ENCODE measurements at places on chromosomes 2 and 18.

DNA sequence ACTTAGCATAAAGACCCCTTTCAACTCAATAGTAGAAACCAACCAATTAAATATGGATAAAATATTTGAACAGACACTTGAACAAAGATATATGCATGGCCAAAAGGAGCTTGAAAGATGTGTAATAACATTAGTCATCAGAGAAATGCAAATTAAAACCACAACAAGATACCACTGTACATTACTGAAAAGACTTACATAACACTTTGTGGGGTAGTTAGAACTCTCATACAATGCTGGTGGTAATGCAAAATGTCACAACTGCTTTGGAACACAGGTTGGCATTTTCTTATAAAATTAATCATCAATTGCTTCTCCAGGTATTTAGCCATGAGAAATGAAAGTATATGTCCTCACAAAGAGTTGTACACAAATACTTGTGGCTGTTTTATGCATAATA is 60.7 kb downstream of the TTC27 start:
- peak; percentile 38 for DNase-seq

- no peak for DNase-seq
Measured at GRCh38 chr2:147049957-147050356, 794.9 kb upstream of the ACVR2A start.

- no peak for DNase-seq
Measured at GRCh38 chr2:8234757-8235374, 447.0 kb upstream of the ID2 start.

DNA sequence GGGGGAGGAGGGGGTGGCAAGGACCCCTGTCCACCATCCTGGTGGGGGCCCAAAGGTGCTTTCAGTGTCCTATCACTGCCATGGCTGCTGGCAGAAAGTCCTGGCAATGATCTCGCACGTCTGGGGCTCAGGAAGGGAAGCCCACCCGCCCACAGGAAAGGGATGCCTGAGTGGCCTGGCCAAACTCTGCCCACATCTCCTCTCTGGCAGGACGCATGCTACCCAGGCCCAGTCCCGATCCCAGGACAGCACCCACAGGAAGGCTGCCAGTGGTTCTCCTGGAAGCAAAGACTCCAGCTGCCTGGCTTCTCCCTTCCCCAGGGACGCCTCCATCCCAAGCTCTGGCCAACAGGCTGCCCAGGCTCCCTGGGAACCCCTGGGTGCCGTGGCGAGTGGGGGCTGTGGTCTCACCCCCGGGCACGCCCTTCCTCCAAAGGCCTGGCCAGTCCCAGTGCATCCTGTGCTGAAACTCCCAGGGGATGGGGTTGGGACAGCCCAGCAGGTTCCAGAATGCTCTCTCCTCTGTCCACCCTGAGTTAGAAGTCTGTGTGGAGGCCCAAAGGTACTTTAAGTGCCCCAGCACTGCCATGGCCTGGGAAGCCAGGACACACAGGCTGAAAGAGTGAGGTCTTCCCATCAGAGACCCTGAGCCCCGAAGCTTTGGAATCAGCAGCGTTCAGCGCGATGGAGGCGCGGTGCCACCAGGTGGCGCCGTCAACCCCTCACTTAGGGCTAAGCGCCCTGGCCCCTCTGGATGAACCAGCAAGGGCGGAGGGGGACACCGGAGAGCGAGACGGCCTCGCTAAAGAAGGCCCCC is 29.8 kb upstream of the TAF1B start:
- DNase-seq = peak; percentile 68

GRCh38 chr2:217353591-217353990 is 493.7 kb upstream of the TNP1 start:
- DNase-seq = no peak

GRCh38 chr18:62452280-62452831 is 70.5 kb upstream of the ZCCHC2 start:
- peak; percentile 25 for DNase-seq

GRCh38 chr2:85307527-85307897 is 20.3 kb downstream of the TGOLN2 start:
- DNase-seq = no peak

DNA sequence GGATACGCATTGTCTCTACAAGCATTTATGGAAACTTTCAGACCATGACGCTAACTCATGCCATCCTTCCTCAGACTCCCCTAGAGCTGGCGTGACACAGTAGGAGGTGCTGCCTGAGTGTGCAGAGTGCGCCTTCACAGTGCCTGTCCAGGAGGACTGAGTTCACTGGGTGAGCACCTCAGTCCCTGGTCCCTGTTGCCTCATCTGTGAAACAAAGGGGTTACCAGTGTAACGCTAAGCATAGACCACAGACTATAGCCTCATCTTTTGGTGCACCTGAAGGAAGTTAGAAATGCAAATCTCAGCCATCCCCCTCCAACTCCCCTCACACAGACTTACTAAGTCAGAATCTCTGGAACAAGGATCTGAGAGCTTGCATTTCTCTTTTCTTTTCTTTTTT is 142.8 kb downstream of the TMEM17 start:
- no peak for DNase-seq

GRCh38 chr2:190417045-190417842 is 9.1 kb downstream of the MFSD6 start:
- DNase-seq = no peak

GRCh38 chr2:38692636-38693318 is 26.9 kb downstream of the GALM start:
- peak; percentile 48 for DNase-seq

GRCh38 chr2:56666777-56667176 is 483.0 kb downstream of the CCDC85A start:
- DNase-seq = no peak

- no peak for DNase-seq
Measured at GRCh38 chr2:88568179-88568578, 59.1 kb downstream of the EIF2AK3 start.

DNA sequence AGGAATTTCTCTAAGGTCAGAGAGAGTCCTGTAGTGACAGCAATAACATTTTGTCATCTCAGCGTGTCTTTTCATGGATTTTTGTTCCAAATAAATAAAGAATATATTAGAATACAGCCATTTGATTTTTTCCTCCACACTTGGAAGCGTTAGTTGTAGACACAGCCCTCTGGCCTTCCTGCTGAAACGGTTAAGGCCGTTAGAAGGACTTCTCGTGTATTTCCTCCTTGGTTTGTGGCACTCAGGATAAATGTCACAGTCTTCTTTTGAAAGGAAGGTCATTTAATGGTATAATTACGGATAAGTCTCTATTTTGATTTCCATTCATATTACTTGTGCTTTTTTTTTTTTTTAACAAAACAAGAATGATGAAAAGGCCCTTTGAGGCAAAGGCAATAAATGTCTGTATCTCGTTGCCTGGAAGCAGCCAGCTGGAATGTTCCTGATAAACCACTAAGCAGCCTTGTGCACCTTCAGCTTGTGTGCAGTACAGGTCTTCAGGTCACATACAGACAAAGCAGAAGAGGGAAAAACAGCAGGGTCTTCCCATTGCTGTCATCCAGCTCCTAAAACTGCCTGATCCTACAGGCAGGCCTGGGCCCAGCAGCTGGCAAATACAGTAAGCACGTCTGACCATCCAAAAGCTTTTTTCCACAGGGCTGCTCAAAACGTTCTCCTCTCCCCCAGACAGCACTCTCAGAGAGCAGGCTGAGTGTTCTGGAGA is 14.4 kb downstream of the EFR3B start:
- no peak for DNase-seq

DNA sequence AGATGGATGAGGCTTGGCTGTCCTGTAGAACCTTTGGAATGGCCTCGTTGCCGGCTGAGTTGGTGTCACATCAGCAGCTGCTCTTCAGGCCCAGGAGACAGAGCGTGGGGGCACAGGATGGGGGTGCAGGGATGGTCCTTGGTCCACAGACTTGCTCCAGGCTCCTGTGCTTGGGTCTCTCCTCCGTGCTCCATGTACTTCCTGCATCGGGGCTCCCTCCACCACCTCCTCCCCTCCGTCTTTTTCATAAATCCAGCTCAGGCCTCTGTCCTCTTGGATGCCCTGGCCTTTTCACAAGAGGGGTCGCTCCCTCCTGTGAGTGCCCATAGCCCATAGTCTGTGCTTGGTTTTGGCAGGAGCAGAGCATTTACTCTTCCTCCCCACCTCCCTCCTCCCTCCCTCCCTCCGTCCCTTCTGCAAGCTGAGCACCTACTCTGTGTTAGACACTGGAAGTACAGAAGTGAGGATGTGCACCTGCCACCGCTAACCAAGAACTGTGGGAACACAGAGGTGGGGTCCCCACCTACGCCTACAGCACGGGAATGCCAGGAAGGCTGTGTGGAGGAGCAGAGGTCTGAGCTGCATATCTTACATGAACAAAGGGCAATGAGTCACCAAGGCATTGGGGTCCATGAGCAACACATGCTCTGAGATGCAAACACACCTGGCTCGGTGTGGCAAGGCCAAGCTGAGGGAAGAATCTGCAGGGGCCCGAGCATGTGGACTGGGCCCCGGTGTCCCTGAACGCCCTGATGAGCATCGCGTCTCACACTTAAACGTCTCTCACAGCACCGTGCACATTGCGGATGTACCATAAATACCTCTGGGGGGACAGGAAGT is 458.7 kb upstream of the HS6ST1 start:
- DNase-seq = no peak

DNA sequence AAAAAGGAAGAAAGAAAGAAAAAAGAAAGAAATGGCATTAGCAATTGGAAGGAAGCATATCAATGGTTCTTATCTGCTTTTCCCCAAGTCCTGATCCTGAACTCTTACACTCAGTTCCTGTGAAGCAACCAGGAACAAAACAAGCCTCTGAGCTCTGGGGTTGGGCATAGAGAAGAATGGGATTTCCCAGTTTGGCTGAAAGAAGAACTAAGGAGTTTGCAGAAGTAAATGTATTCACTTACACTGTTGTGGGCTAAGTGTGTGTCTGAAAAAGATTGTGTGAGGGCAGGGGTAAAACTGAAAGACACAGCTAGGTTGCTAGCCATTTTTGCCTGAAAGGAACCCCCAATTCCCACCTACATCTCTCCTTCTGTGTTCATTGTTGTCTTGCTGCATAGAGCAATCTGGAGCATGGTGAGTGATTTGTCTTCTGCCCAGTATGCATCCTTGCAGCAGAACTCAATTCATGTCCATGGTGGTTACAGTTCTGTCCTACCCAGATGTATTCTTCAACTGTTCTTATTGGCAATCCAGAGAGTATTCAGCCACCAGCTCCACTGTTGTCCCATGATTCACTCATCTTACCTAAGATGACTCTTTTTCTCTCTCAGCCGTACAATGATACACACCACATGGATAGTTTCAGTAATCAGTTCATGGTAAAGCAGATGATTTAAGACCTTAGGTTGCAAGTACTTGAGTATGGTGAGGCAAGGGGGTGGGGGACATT is 348.7 kb downstream of the ARHGAP15 start:
- no peak for DNase-seq

DNA sequence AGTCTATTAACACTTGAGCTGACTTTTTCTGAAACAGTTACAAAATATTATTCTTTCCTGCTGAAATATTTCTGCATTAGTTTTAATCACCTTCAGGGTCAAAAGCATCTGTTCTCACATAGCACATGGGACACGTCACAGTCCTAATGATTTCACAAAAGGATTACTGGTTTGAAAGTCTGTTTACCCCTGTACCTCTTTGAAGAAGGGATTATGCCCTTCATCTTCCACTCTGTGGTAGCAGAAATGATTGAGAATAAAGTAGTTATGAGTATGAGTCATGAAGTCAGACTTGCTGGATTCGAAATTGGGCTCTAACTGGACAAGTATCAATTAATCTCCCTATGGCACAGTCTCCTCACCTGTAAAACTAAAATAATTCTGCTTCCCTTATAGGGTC is 121.2 kb downstream of the SATB2 start:
- DNase-seq = no peak

DNA sequence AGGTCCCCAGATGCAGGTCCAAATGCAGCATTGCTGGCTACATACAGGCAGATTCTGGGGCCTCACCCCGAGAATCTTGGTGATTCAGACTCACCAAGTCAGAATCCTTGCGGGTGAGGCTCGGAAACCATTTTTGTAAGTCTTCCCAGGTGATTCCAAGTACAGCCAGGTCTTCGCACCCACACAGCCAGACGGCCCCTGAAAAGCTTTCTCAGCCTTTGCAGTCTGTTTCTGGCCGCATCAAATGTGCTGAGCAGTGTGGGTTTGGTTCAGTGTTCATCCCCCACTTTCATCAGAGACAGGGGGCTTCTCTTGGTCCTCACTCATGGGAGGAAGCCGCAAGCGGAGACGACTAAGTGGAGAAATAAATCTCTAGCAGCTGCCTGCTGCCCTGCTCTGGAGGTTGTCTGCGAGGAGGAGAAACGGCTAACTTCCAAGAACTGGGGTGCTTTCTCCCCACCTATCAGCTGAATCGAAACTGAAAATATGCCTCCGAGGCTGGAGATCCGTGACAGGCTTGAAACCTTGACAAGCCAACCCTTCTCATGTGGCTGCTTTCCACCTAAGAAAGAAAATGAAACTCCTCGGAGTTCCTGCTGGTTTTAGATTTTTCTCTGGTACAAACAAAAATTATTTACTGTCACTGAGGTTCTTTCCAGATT is 8.9 kb upstream of the TMEM185B start:
- peak; percentile 30 for DNase-seq

DNA sequence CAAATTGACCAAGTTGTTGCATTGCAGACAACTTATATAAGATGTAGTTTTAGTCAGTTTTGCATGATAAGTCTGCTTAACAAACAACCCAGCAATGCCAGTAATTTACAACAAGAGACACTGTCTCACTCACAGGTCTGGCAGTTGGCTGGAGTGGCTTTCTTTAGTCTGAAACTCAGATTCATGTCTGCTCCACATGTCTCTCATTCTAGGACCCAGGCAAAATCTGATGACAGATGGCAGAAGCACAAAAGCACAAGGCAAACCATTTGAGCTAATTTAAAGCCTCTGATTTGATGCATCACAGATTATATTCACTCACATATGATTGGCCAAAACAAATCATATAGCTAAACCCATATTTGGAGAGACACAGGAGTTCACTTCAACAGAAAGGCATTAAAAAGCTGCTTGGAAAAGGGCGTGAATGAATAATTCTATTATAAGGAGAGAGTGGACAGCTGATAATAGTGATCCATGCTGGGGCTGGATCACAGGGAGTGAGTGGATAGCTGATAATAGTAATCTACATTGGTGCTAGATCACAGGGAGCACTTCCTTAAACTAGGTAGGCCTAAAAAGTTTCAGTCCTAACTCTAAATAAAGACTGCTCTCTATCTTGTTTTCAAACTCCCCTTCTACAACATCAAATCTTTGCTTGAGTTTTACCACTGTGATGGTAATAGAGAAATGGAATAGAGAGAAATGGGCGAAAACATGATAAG is 593.2 kb upstream of the ZNF804A start:
- DNase-seq = no peak

DNA sequence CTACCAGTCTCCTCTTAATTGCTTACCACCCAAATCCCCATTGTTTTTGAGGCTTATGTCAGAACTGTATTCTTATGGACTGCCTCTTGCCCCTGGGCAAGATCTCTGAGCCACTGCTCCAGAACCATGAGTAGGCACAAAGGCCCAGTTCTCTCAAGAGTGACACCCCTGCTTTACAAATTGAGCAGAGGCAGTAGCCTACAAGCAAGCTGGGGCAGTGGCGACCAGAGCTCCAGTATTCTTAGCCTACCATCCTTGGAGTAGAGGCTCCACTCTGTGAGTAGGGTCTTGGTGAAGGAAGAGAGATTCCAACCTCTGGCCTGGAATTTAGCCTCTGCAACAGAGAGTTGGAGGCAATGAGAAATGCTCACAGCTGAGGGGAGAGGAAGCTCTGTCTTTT is 36.5 kb downstream of the WDR75 start:
- DNase-seq = no peak
